ENCODE measurements at places on chromosomes 11 and 22.
A peak's percentile ranks its signal among the peaks of the same experiment; 100 is the strongest.

DNA sequence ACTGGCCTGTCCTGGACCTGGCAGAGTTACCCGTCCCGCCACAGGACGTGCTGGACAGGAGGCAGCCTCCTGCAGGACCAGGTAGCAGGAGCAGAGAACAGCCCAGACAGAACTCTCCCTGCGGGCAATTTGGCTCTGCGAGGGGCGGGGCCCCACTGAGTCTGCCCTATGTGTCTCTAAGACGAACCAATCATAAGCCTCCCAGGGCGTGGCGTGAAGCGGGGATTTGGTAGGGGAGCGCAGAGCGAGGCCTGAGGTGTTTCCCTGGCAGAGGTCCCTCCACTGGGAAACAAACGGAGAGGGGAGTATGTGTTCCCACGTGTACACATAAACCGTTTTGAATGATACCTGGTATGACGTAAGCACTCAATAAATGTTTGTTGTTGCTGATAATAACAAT, 7.4 kb downstream of the CD82 start:
- DNase-seq, result no peak

DNA sequence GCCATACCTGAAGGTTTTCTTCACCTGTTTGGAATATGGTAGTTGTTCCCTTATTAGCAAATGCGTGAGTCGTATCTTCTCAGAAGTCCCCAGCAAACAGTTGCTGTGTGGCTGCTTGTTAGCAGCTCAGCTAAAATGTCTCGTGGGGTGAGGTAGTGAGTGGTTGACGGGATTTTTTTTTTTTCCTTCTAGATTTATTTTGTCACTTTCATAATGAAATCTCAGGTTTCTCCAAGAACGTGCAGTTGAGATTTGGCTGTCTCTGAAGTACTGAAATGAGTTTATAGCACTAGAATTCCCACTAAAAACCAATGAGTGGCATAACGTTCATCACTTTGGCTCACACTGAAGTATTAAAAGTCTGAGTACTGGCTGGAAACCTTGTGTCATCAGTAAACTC, 16.8 kb downstream of the RCN1 start:
- DNase-seq, result no peak

GRCh38 chr11:61709572-61709971, 29.4 kb downstream of the DAGLA start:
- DNase-seq, result no peak

DNA sequence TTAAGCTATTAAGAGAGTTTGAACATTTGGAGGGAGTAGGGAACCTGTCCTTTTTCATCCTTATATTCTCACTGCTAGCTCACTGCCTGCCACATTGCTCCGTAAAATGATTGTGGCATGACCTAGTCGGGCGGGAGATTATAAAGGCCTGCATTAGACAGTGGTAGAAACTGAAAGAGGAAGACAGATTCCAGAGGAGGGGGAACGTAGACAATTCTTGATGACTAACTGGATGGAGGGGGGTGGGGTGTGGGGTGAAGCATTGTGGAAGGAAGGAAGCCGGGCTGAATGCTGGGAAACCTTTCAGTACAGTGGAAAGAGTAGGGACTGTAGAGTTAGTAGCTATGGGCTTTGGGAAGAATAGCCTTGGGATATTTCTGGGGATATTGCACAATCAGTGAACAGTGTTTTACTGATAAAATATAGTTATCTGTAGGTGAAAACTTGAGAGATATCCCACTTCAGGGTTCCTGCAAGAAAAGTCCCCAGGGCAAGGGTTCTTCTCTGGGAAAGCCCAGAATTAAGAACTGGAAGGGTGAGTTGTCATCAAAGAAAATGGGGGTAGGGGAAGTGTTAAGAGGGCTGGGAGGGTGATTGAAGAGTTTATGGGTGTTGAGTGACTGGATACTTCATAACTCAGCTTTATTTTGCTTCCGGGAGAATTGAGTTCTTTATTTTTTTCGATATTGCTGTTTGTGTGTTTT, 2.1 kb downstream of the MED15 start:
- DNase-seq, result peak; percentile 86

- no peak for DNase-seq
Observed at GRCh38 chr11:2423157-2424025, 20.9 kb downstream of the TRPM5 start.

GRCh38 chr22:20418211-20418788, 19.3 kb downstream of the SCARF2 start:
- DNase-seq, result peak; percentile 57

GRCh38 chr22:23074451-23074850, 4.1 kb downstream of the GNAZ start:
- DNase-seq, result no peak

- DNase-seq, result peak; percentile 70
Observed at GRCh38 chr11:35483131-35483820, 42.1 kb downstream of the PAMR1 start.

GRCh38 chr11:61632096-61632495, 48.1 kb upstream of the DAGLA start:
- no peak for DNase-seq

GRCh38 chr11:81301166-81301830, 1432.4 kb downstream of the FAM181B start:
- no peak for DNase-seq

DNA sequence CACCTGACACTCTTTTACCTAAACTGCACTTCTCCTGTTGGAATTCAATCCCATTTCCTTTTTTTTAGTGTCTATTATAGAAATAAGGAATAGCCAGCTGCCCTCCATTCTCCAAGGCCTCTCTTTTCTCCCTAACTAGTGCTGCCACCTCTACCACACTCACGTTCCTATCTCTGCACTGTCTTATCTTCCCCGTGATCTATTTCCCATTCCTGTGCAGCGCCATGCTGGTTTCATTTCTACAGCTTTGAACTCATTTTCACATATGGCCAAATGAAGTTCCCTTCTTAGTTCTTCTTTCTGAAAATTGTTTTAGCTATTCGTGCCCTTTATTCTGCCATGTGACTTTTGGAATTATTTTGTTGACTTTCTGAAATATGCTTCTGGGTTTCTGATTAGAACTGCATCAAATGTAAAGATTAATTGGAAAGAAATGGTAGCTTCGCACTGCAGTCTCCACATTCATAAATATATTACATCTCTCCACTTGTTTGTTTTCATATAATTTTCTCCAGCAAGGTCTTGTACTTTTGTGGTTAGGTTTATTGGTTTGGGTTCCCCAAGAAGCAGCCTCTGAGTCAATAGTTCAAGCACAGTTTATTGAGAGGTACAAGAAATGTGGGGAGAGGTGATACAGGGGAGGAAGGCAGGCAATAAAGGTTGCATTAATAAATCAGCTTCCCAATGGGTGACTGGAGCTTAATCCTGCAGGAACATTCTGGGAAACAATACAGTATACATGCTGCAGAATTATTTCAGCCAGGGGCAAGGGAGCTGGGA, 43.7 kb upstream of the DRD2 start:
- DNase-seq, result no peak

- no peak for DNase-seq
Observed at GRCh38 chr11:44305470-44306051, 4.4 kb downstream of the ALX4 start.

DNA sequence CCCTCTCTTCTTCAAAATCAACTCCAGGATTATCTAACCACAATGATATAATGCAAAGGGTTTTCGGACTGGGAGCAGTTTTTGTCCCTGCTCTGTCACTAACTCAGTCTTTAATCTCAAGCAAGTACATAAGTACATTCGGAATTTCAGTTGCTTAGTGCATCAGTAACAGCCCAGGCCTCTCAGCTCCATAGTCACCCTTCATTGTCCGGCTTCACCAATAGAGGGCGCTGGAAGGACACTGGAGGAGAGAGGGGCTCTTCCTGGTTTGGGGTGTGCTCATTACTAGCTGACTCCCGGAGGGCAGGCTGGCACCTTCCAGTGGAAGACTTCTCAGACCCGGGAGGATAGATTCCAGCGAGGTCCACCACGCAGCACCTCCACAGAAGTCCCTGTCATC, 90.4 kb upstream of the PDGFD start:
- DNase-seq, result peak; percentile 12

GRCh38 chr11:6228520-6228919, 5.9 kb downstream of the FHIP1B start:
- DNase-seq, result no peak

DNA sequence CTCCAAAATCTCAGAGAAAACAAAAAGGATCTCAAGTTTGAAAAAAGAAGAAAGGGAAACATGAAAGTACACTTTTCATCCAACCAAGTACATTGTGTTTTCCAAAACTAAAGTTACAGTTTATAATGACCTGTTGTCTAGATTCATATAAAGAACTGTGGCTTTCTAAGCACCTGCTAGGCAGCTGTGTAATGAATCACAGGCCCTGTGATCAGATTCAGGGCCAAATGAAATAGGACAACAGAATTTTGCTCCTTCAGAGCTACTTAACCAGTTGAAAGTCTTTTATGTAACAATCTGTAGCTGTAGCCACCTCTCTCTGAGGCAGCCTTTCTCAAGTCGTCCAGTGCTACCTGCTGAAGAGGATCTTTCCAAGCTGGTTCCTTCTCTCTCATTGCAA, 960.0 kb upstream of the RAG2 start:
- no peak for DNase-seq

- no peak for DNase-seq
Observed at GRCh38 chr22:49323751-49324415, 503.8 kb downstream of the BRD1 start.

DNA sequence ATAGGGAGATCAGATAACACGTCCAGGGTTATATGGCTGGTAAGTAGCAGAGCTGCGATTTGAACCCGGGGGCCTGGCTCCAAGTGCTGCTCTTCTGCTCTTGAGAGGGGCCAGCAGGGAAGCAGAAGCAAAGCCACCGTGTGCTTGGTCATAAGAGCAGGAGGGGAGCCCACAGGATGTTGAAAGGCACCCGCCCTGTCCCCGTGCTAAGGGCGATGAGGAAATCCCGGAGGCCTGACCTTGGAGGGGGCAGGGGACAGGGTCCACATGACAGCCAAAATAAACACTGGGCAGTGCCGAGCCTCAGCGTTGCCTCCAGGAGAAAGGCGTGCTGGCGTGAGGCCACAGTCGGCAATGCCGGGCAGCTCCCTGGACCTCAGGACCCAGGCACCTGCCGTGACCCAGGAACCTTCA, 28.8 kb downstream of the TOM1 start:
- no peak for DNase-seq

DNA sequence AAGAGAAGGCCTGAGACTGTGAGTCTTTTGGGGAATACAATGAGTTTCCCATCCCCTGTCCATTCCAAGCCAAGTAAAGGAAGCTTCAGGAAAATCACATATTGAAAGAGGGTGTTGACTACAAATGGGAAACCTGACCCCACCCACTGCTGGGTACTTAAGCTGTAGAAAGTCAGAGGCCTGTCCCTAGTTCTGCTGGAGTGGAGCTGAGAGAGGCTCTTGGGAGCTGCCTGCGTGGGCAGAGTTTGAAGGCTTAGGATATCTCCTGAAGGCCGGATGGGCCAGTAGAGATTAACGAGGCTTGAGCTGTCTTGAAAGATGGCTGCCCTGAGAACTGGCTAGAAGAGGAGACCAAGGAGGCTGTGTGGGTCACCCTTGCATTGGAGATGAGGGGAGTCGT, 176.2 kb upstream of the NECTIN1 start:
- DNase-seq, result no peak

- peak; percentile 69 for DNase-seq
Observed at GRCh38 chr11:115674176-115674936, 170.1 kb upstream of the CADM1 start.

- no peak for DNase-seq
Observed at GRCh38 chr22:31333641-31334040, 12.5 kb downstream of the PATZ1 start.

DNA sequence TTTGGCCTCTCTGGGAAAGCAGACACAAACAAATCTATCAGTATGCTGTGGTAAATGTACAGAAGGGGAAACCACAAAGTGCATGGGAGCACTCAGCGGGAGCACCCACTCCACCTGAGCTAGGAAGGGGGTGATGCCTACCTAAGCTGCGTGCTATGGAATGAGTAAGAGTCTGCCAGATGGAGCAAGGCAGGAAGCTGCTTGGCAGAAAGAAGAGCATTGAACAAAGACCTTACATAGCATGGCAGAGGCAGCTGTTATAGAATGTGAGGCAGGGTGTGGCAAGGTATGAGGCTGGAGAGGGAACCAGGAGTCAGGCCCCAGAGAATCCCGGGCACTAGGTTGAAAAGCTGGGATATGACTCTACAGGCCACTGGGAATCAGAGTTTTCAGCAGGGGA, 13.8 kb upstream of the MTFP1 start:
- DNase-seq, result no peak

DNA sequence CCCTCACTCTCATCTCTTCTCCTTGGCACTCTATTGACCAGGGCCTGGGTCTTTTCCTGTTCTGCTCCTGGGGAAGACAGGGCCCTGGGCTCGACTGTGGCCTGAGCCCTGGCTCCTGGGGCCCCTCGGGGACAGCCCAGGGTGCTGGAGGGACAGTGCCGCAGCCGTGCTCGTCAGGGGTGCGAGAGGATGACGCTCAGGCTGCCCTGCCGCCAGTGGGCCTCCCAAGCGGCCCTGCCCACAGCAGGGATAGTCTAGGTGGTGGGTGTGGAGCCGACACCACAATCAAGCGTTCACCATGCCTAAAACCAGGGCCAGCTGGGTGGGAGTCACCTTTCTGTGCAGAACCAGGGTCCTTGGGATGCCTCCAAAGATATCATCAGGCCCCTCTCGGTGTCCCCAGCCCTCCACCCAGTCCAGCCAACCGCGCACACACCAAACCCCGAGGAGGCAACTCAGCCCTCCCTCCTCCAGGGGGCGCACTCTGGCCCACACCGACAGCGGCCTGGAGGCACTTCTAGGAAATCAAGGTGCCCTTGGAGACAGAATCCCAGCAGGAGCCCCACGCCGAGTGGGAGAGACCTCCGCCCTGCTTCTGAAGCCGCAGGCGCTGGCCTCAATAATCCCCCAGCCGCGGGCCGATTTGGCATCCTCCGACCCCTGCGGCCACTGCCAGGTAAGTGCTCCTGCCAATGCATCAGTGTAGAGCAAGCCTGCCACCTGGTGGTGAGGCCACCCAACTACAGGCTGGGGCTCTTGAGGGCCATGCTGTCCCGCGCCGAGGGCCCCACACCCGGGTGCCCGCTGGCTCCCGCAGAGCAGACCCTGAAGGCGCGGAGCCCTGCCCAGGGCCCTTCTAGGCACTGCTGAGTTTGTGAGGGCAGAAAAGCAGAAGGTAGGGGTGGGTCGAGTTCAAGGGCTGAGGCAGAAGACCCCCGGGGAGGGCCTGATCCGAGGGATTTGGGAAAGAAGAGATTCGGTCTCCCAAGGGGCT, 496.4 kb downstream of the BUD13 start:
- DNase-seq, result peak; percentile 26

GRCh38 chr11:35334385-35335090, 84.8 kb downstream of the SLC1A2 start:
- no peak for DNase-seq

DNA sequence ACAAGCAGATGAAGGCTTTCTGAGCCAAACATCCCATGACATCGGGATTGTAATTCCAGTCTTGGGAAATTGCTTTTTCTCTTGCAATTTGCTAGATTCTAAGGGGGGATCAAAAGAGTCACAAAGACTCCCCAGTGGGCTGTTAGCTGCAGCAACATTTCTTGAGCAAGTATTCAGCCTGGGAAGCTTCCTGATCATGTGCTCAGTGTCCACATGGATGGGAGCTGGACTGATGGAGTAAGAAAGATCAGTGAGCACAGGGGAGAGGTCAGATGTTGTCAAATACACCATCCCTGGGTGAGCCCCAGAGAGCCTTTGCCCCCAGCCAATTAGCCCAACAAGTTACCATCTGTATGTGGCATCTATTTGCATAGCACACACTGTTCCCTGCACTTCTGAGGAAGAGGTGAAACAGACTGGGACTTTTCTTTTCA, 10.2 kb upstream of the GRK3 start:
- no peak for DNase-seq

- no peak for DNase-seq
Observed at GRCh38 chr11:65850217-65851082, 7.5 kb downstream of the CFL1 start.

- DNase-seq, result no peak
Observed at GRCh38 chr11:77071671-77072605, 5.2 kb downstream of the CAPN5 start.

- DNase-seq, result no peak
Observed at GRCh38 chr11:85783758-85784157, 27.2 kb downstream of the SYTL2 start.

Measured in fibroblast of skin of left quadriceps (primary cell).